ENCODE measurements at places on chromosomes 11 and 22.

DNA sequence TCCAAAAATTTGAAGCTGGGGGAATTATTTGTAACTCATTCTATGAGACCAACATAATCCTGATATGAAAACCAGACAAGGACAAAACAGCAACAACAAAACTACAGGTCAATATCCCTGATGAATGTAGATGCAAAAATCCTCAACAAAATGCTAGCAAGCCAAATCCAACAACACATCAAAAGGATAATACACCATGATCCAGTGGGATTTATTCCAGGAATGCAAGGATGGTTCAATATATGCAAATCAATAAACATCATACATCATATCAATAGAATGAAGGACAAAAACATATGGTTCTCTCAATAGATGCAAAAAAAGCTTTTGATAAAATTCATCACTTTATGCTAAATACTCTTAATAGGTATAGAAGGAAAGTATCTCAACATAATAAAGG, 19.4 kb upstream of the USP2 start:
- H3K27ac ChIP-seq, result no peak overlapping the region
- no peak overlapping the region for H3K4me3 ChIP-seq
- H3K36me3 ChIP-seq, result no peaks in the 10 kb centered on the region
- H3K4me1 ChIP-seq, result no peaks in the 10 kb centered on the region

GRCh38 chr11:57330029-57330428, 5.3 kb upstream of the TNKS1BP1 start:
- no peak for DNase-seq
- peaks cover 8% of the 10 kb centered on the region for H3K4me1 ChIP-seq
- peaks cover 80% of the 10 kb centered on the region for H3K36me3 ChIP-seq
- H3K4me3 ChIP-seq, result no peak overlapping the region
- no peak overlapping the region for H3K27ac ChIP-seq

- no peaks in the 10 kb centered on the region for H3K27me3 ChIP-seq
- H3K4me3 ChIP-seq, result no peak overlapping the region
- no peak overlapping the region for H3K27ac ChIP-seq
- no peak for DNase-seq
- H3K4me1 ChIP-seq, result no peaks in the 10 kb centered on the region
These were observed 887.0 kb downstream of the KCNA4 start for GRCh38 chr11:29129844-29130243.

GRCh38 chr11:18321578-18321968, 367 bp downstream of the HPS5 start:
- peak overlapping the region; percentile 80 for H3K4me3 ChIP-seq
- H3K4me1 ChIP-seq, result peaks cover 13% of the 10 kb centered on the region
- no peak for DNase-seq
- H3K27ac ChIP-seq, result peak overlapping the region; percentile 93
